Kidney epithelial cell (primary cell): ENCODE measurements at places on chromosomes 2 and 18. TPM values are rescaled to one million over a fixed set of nuclear protein-coding genes. Genes with fewer than 3 reads are reported as not detected.

DNA sequence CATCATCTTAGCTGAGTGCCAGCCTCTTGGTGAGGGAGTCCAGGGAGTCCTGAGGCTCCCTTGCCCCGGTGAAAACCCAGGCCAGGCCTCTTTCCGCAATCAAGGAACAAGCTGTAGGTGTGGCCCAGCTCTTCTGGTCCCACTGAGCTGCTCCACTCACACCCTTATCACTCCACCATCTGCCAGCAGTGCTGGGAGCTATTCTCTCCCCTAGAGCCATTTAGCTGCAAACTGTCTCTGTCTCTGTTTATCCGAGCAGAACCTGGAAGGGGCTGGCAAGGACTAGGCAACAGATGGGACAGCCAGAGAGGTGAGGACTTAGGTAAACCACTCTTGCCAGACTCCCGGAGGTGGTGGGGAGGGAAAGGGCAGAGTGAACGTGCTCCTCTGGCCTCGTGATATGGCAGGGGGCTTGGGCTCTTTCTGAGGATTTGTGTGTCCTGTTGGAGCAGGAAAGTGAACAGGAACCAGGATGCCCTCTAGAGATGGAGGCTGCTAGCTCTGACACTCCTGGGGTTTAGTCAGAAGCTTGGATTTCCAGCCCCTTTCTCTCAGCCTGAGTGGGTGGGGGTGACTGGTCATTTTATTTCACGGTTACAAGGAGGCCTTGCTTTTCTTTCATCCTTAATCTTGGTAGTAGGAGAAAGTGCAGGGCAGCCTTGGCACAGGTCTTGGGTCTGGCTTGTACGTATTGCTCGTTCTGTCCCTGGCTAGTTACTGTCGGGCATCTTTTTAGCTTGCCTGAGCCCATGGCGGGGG is 19.6 kb downstream of the B3GNT2 start:
- DNase-seq = no peak

DNA sequence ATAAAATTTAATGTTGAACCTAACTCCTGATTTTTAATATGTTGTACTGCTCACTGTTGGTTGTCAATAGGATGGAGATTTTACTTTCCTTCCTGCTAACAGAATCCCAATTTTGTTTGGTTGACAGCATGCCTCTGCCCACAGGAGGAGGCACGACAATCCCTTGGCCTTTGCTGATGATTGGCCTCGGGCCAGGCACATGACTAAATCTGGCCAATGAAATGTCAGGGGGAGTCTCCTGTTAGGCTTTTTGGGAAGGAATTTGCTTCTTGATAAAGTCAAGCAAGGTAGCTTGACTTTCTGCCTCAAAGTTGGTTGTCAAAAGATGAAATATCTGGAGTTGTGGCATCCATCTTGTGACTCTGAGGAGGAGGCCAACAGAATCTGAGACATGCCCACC is 6.8 kb upstream of the TGFA start:
- no peak for DNase-seq

DNA sequence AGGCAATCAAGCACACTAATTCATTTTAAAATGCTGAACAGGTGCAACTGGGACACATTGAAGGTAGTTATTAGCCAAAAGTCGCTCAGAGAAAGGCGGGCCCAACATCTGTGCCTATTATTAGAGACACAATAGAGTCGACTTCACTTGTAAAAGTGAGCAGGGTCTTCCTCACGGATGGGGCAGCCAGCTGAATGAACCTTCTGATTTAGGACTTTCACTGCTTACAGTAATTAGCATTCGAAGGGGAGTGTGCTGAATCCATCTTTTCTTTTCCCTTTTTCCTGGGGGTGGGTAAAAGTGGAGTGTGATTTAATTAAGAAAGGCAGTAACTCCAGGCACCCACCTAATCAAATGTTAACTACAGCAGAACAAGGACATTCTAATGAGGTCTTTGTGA is 677.7 kb downstream of the DCDC2C start:
- no peak for DNase-seq

GRCh38 chr2:126642031-126642430 is 13.9 kb upstream of the GYPC start:
- DNase-seq = no peak

GRCh38 chr2:67974559-67975430 is 88.0 kb downstream of the C1D start:
- DNase-seq = no peak

DNA sequence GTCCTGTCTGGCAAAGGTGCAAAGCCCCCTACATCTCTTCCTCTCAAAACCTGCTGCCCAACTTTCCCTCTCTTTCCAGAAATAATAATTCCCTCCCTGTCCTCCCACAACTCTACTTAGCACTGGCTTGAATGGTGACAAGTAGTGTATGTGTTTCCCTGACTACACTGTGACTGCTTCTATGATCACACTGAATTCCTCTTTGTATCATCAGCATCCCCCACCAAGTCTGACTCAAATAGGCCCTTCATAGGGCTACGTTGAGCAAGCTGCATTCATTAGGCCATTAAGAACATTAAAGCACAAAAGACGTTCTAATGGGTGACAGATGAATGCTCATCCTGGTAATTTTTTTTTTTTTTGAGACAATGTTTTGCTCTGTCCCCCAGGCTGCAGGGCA is 13.7 kb upstream of the ST3GAL5 start:
- no peak for DNase-seq

GRCh38 chr2:68901561-68901960 is 30.4 kb upstream of the BMP10 start:
- DNase-seq = no peak

- no peak for DNase-seq
These were observed 49.2 kb downstream of the TRPM8 start for GRCh38 chr2:233966388-233966787.

- DNase-seq = no peak
These were observed 10.5 kb upstream of the NOL10 start for GRCh38 chr2:10700078-10700803.

GRCh38 chr2:50392185-50392584 is 639.7 kb downstream of the NRXN1 start:
- DNase-seq = no peak

GRCh38 chr18:2471523-2471922 is 99.8 kb downstream of the METTL4 start:
- no peak for DNase-seq

GRCh38 chr2:43898838-43899346 is 60.1 kb downstream of the ABCG8 start:
- DNase-seq = no peak

GRCh38 chr2:18829251-18829902 is 240.0 kb upstream of the NT5C1B start:
- DNase-seq = no peak

GRCh38 chr18:63676526-63677323 is 15.0 kb upstream of the SERPINB3 start:
- DNase-seq = no peak

DNA sequence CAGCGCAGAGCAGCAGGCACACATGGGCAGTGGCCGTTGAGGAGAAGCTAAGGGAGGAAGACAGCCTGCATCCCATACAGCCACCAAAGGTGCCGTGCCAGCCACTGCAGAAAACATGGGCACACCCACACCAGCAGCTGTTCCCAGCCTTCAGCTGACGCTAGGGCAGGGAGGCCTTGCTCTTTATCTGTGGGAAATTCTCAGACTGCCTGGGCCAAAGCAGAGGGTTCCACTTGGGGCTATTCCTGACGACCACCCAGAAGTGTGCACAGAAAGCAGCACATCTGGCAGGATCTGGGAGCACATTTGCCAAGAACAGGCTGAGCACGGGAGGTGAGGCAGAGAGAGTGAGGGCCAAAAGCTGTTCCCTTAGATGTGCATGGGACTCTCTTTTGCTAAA is 101.3 kb upstream of the SOX11 start:
- no peak for DNase-seq

- DNase-seq = no peak
These were observed 52.6 kb downstream of the BCL2L11 start for GRCh38 chr2:111173338-111173737.

- no peak for DNase-seq
These were observed 51.2 kb upstream of the ADAM23 start for GRCh38 chr2:206392118-206392517.

GRCh38 chr18:45464619-45465018 is 150.7 kb upstream of the SLC14A2 start:
- DNase-seq = no peak

DNA sequence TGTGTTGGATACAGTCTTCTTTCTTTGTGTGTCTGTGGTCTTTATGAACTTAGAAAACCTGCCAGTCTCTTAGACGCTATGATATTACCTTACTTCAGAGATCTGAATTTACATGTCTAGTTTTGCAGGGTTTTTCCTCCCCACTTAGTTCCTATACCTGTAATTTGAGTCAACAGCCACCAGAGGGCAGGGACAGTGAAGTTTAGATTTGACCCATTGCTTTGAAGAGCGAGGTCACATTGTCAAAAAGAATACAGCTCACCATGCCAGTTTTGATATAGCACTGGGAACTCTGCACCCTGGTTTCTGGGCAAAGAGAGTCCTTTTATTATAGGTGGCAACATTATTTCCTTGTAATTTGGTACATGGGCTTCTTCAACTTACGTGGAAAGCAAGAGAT is 102.3 kb downstream of the MAPK4 start:
- no peak for DNase-seq

GRCh38 chr18:54506516-54507261 is 84.4 kb upstream of the DYNAP start:
- no peak for DNase-seq

- no peak for DNase-seq
These were observed 325.8 kb downstream of the DYSF start for GRCh38 chr2:71778936-71779773.

TCF4 gene
- 9.4 and 15.7 TPM in 2 replicates for total RNA-seq

KIF5C gene
- total RNA-seq = 7.0 and 8.7 TPM in 2 replicates

SLC14A1 gene
- total RNA-seq = 0.08 TPM in 1 of 2 replicates, not detected in the other

GPATCH11 gene
- total RNA-seq = 4.4 and 6.1 TPM in 2 replicates

UGT1A3 gene
- not detected in 2 replicates for total RNA-seq

CYRIA gene
- 3.0 and 4.2 TPM in 2 replicates for total RNA-seq

ZNF519 gene
- 1.9 and 3.9 TPM in 2 replicates for total RNA-seq

ACKR3 gene
- total RNA-seq = 0.89 and 1.2 TPM in 2 replicates

RASGRP3 gene
- total RNA-seq = 6.7 and 17.6 TPM in 2 replicates

LYPD6B gene
- 1.2 and 5.3 TPM in 2 replicates for total RNA-seq

HMSD gene
- not detected in 2 replicates for total RNA-seq

ABCG8 gene
- total RNA-seq = not detected in 2 replicates

GPAT2 gene
- 1.3 and 1.6 TPM in 2 replicates for total RNA-seq

NCKAP1 gene
- total RNA-seq = 155 and 189 TPM in 2 replicates

TRIM54 gene
- total RNA-seq = 0.27 and 0.33 TPM in 2 replicates

DAPL1 gene
- not detected in 2 replicates for total RNA-seq

EFHD1 gene
- 3.6 and 6.5 TPM in 2 replicates for total RNA-seq

MOB4 gene
- 37.1 and 55.4 TPM in 2 replicates for total RNA-seq

CHMP3 gene
- 76.7 and 106 TPM in 2 replicates for total RNA-seq

CIB4 gene
- not detected in 2 replicates for total RNA-seq

HAT1 gene
- total RNA-seq = 26.0 and 27.1 TPM in 2 replicates

ST6GAL2 gene
- 4.5 and 5.3 TPM in 2 replicates for total RNA-seq

DNAJC27 gene
- total RNA-seq = 3.6 and 4.9 TPM in 2 replicates

ANKRD62 gene
- total RNA-seq = not detected in 2 replicates
